ENCODE measurements at places on chromosomes 5 and 9.

DNA sequence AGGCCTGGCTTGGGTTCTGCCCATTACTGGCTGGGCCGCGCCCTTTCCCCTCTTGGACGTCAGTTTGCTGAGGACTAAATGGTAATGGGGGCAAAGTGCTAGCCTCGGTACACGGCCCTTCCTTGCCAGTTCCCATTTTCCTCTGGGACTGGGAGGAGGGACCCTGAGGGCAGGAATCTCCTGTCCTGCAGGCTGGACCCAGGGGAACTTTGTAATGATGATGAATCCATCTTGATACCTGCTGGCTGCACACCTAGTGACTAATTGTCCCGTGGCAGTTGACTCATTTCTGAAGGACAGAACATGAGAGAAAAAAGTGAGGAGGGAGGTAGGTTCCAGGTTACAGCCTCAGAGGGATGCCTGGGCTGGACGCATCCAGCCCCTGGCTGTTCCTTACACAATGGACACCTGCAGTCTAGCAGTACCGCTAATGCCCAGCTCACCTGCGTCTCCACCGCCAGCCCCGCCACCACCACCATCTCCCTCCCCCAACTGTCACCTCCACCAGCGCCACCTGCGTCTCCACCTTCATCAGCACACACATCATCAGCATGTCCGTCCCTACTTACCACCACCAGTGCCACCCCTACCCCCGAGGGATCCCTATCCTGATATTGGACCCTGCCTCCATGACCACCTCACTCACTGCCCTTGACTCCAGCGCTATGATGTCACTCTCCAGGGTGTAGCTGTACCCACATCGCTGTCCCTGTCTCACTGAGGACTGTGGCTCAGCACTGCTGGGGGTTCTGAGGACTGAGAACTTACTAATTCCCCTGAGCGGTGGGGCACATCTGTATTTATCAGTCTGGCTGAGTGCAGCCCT, 4.3 kb downstream of the CDHR2 start:
- no peak for DNase-seq

DNA sequence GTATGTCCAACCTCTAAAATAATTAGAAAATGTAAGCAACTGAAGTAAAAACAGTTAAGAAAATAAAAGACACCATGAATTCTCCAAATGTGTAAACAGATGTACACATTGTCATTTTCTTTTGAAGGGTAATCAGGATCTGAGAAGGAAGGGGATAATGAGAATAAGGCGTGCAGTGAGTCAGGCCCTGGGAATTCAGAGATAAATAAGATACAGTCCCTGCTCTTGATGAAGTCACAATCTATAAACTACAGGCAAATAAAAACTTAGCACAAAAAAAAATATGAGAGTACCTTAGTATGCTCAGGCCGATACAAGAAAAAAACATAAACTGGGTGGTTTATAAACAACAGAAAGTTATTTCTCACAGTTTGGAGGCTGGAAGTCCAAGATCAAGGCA, 315.3 kb downstream of the DNAH5 start:
- DNase-seq: no peak

DNA sequence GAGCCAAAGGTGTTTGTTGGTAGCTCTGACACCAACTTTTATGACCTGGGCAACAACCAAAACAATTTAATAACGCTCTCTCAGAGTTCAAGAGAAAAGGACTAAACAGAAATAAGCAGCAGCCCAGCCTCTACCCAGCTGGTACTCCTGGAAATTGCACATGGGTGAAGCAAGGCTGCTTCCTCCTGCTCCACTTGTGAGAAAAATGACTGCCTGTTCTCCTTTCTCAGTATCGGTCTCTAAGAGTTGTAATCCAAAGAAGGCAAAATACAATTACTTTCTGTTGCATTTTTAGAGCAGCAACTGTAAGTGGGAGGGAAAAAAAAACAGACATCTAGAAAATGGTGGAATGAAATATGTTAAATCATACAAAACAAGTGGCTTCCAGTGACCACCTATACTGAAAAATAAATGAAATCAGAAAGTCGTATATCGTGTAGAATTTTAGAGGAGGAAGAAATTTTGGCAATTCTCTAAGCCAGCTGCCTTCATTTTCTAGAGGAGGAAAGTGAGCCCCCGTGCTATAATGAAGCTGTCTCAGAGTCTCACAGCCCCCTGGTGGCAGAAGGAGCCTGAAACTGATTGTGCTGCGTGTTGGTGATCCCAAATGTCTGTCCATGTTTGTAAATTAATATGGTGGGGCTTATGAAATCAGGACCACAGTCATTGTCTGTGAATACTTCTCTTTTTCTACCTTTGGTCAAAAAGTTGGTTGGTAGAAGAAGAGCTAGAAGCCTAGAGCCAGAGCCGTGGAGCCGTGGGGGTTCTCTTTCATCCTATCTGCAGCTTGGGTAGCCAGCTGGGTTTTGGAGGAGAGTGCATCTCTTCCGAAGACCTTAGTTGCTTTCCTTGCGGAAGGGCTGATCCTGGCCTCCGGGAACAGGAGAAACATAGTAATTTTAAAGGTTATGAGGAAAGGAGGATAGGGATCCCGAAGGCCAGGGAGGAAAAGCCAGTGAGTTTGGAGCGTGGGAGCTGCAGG, 139.9 kb downstream of the PIP5K1B start:
- DNase-seq: peak; percentile 33

DNA sequence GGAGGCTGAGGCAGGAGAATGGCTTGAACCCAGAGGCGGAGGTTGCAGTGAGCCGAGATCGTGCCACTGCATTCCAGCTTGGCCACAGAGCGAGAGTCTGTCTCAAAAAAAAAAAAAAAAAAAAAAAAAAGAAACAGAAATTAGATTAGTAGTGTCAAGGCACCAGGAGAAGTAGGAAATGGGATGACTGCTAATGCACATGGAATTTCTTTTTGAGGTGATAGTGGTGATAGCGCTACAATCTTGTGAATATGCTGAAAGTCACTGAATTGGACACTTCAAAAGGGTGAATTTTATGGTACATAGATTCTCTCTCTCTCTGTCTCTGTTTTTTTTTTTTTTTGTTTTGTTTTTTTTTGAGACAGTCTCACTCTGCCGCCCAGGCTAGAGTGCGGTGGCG, 42.1 kb upstream of the SUB1 start:
- no peak for DNase-seq

DNA sequence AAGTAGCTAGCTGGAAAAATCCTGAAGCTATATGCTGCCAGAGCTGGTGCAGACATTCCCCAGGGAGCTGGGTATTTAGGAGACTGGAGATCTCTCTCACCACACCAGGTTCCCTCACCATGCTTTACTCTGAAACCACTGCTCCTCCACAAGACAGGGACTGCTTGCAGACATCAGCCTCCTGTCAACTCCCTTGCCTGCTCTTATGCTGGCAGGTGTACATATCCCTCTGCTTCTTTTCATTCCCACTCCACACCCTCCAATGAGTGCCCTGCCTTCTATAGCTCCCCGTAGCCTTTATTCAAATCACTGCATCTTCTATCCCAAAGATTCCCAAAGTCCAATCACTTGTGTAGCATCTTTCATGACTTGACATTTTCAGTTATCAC, 380.7 kb downstream of the NFIB start:
- no peak for DNase-seq

- no peak for DNase-seq
Observed at GRCh38 chr5:81794226-81794625, 43.3 kb upstream of the SSBP2 start.

DNA sequence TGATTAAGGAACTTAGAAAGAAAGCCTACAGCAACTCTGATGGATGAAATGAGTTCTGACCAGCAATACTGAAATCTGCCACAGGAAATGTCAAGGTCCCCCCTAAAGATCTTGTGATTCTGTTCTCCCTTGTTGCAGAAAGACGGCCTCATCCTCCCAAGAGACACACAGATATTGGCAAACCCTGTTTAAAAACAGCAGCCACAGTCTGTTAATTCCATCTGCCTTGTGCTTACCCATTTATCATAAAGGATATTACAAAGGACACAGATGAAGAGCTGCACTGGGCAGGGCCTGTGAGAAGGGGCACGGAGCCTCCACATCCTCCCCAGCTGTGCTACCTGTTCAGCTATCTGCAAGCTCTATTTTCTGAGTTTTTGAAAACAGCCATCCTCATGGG, 15.2 kb downstream of the RAPGEF1 start:
- no peak for DNase-seq

- no peak for DNase-seq
Observed at GRCh38 chr9:4096121-4096520, 203.7 kb downstream of the GLIS3 start.

GRCh38 chr9:120937127-120937526, 10.5 kb upstream of the TRAF1 start:
- DNase-seq: no peak

DNA sequence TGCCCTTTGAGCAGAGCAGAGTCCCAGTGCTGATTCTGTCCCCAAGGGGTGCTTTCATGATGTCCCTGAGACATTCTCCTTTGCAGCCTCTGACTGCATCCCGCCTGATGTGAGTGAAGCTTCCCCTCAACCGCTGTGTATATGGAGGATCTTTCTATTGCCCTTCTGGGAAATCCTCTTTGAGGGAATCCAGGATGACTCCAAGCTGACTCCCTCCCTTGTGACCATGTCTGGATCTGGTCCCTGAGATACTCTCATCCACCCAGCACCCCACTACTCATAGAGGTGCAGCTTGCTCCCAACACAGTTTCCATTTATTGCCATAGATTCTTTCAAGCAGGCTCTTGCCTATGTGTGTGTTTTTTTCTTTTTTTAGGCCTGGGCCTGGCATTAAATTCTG, 216.5 kb downstream of the SEC61B start:
- DNase-seq: no peak

GRCh38 chr9:122286764-122287163, 22.1 kb downstream of the MRRF start:
- no peak for DNase-seq

DNA sequence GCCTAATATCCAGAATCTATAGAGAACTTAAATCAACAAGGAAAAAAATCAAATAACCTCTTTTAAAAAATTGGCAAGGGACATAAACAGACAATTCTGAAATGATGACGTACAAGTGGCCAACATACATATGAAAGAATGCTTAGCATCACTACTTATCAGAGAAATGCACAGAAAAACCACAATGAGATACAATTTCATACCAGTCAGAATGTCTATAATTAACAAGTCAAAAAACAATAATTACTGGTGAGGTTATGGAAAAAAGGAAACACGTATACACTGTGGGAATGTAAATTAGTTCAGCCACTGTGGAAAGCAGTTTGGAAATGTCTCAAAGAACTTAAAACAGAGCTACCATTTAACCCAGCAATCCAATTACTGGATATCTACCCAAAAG, 1192.0 kb downstream of the CDH12 start:
- DNase-seq: no peak

- no peak for DNase-seq
Observed at GRCh38 chr5:159510282-159510681, 180.0 kb upstream of the IL12B start.

- peak; percentile 95 for DNase-seq
Observed at GRCh38 chr5:163505368-163506094, at the start of gene MAT2B. Gene MAT2B, plus strand, starts transcription at chr5:163505619. Its CDS starts 68 bp downstream, at chr5:163505687.

DNA sequence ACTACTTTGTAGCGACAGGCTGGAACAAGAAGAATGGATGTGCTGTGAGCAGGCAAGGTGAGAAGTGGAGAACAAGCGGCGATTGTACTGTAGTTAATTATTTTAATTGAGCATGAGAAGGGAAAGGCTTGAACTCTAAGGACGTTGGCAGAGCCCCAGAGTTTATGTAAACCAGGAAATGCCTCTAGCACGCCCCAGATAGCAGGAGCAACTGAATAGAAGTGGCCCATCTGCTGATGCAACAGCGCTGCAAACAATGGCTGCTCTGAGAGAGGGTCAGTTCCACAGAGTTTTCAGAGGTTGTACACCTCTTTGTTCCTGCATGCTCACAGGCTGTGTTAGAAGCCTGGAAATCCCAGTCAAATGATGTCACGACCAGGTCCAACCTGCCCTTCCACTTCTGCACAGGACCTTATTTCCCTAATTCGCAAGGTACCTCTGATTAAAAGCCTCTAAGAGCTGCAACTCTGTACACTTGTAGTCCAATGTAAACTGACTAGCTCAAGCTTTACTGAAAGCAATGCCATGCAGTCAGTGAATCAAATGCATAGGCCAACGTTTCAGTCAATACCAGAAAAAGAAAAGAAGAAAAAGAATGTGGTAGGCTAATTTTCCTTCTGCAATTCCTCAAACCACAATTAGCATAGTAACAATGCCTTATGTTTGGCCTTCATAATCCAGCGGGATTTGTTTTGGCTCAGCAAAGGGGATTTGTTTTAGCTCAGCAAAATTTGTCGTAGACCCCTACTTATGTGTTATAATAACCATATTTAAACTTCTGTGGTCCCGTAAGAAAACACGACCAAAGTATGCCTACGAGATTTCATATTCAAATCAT, 119.6 kb upstream of the RETREG1 start:
- DNase-seq: no peak

GRCh38 chr9:16386827-16387077, 483.7 kb downstream of the BNC2 start:
- no peak for DNase-seq

DNA sequence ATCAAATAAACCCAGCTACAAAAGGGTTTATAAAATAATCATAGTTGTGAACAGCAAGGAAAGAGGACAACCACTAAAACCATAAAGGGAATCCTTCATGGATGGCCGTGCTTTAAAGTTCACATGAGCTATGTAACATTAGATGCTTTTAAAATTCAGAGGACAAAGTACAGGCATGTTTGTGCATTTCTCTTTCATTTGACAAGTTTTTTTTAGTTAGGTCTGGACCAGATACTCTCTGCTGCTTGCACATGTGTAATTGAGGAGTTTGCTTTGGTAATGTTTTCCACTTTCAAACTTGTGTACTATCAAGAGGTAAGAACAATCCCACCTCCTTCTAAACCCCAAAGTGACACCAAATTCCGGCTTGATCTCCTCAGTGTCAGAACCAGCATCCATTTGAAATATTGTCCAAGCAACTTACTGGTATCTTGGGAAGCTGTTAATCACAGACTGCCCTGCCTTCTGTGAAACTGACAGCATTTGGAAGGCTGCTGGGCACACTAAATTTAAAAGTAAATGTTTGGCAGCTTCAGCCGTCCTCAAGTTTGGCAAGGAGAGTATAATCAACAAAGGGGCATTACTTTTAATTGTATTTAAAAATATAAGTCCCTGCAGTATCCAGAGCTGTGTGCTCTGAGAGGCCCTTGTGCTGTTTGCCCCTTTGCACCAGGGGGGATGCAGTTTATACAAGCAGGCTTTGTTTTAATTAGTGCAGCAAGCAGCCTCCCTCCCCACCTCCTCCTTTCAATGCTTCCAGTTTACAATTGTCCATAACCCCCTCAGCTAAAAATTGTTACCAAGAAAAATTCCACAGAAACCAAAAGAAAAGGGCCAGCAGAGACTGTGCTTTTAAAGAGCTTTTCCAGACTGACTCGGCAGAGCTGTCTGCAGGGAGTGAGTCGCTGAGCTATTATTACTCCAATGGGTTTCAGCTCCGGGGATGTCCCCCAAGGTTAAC, 328.3 kb upstream of the MPDZ start:
- no peak for DNase-seq

GRCh38 chr9:130128733-130129431, 43.3 kb upstream of the NCS1 start:
- no peak for DNase-seq

- no peak for DNase-seq
Observed at GRCh38 chr9:16768816-16769215, 101.7 kb downstream of the BNC2 start.

All from K562 (cell line).